ENCODE measurements at places on chromosomes 7 and 10.

GRCh38 chr10:97483921-97484320 is 14.3 kb downstream of the MMS19 start:
- DNase-seq = no peak

- DNase-seq = no peak
Measured at GRCh38 chr10:59225211-59225610, 48.8 kb downstream of the PHYHIPL start.

DNA sequence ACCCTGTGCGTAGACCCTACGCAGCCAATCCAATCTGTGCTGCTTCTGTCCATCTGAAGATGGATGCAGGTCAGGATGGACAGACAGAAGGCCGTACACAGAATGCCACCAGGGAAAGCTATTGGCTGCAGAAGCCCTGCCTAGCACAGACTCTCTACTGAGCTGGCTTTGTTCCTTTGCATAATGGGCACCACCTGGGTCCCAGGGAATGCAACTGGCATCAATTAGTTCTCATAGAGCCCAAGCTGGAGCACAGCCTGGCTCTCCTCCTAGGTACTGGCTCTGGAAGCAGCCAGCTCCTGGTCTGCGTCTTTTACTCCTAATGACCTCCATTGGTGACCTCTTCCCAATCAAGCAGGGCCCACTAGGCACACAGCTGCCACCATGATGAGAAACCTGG is 26.8 kb upstream of the CACUL1 start:
- no peak for DNase-seq

- no peak for DNase-seq
Measured at GRCh38 chr7:48300301-48300700, 129.0 kb downstream of the ABCA13 start.

DNA sequence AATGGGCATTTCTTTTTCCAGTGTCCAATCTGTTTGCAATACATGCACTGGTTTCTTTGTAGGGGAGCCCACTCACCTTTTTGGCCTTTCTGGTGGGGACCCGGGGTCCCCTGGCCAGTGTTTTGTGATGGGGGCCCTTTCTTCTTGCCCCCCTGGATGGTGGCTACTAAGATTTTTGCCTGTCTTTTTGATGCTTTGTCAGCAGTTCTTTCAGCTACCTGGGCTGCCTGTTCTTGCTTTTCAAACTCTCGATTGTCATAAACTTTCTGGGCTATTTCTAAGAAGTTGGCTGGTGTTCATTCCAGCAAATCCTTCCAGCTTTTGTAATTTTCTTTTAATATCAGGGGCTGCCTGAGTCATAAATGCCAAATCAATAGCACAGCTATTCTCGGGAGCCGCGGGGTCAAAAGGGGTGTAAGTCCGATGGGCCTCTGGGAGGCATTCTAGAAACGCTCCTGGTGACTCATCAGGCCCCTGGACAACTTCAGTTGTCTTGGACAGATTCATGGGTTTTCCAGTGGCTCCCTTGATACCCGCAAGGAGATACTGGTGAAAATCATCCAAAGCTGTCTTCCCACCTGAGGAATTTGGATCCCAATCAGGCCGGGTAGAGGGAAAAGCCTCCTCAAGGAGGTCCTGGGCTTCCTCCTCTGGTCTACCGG is 79.0 kb downstream of the PRR15 start:
- DNase-seq = no peak

DNA sequence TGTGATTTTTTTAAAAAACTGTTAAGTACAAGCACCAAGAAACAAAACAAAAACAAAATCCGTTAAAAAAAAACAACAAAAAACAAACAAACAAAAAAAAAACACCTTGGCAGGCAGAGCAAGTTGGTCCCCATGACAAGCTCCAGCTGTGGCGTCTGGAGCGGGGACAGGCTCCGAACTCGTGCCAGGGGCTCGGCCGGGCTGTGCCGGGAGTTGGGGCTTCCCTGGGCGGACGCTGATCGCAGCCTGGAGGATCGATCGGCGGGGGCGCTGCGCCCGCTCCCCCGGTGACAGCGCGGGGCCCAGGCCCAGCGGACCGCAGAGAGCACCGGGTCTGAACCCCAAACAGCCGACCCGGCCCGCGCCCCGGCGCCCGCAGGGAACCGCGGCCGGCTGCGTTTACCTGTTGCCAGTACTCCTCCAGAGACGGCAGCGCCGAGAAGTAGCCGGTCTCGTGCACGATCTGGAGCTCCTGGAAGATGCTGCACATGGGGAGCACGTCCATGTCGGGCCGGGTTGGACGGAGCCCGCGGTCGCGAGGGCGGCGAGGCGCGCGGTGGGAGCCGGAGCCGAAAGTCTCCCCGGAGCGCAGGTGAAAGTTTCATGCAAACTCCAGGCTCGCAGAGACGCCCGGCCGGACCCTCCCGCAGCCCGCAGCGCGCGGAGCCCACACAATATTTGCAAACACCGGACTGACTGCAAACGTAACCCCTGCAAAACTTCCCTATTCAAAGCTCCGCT is at the start of gene KLF6:
KLF6 (minus strand) TSS at position 700 of the 741 bp plus-strand sequence; CDS start at position 505, 195 bp downstream.
- no peak for DNase-seq

GRCh38 chr7:124989911-124990310 is 60.3 kb upstream of the POT1 start:
- DNase-seq = no peak

GRCh38 chr7:99677013-99677647 is 2.7 kb downstream of the CYP3A5 start:
- no peak for DNase-seq

DNA sequence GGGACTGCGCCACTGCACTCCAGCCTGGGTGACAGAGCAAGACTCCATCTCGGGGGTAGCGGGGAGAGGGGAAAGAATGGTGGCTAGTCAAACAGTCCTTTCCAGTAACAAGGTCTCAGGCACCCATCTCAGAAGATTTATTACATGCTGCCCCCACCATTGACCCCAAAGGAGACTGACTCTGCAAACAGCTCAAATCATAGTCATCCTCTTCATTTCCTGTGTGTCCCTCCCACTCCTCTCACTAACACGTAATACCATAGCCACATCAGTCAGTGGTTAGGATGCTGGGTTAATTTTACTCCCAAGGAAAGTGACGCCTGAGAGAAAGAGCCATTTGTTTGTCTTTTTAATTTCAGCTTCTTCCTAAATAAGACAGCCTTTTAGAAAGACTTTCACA is 56.6 kb upstream of the BET1 start:
- no peak for DNase-seq

GRCh38 chr7:147412109-147412508 is 1178.5 kb upstream of the C7orf33 start:
- no peak for DNase-seq

GRCh38 chr7:2185715-2186114 is 47.0 kb downstream of the MAD1L1 start:
- no peak for DNase-seq

- no peak for DNase-seq
Measured at GRCh38 chr10:5563991-5564536, 39.3 kb downstream of the CALML3 start.

DNA sequence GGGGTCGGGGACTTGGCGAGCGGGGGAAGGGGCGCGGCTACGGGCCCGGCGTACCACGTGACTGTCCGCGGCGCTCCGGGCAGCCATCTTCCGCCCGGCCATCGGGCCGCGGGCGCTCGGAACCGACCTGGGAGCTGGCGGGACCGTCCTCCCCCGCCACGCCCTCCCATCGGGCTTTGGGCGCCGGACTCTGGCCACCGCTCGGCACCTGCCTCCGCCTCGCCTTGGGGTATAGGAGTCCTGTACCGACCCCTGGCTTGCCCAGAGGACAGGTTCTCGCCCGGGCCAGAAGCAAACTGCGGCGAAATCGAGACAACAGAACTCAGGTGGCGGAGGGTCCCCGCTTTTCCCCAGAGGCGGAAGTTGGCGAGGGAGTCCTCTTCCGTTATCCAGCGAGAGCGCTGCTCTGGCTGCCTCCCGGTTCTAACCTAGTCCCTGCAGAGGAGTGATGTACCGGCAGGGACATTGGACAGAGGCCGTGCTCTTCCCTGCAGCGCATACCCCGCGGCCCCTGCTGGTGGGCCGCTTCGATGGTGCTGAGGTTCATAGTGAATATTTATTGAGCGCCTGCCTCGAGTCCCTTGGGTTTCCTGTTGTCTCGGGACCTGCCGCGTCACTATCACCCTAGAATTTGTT is 1.2 kb upstream of the SGMS1 start:
- peak; percentile 6 for DNase-seq

- DNase-seq = no peak
Measured at GRCh38 chr10:118800920-118801319, 46.1 kb upstream of the CACUL1 start.

DNA sequence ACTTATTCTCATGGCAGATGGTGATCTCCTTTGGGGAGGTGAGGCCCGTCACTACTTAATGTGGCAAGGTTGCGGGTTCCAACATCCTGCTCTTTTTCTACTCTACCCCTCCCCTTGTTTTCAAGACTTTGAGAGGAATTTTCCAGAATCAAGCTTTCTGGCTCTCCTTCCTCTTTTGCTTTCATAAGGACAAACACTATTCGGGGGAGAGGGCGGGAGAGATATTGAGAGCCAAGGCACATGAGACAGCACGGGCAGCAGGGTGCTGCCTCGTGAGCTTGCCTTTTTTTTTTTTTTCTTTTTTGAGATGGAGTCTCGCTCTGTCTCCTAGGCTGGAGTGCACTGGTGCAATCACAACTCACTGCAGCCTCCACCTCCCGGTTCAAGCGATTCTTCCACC is 6.9 kb upstream of the PFKFB3 start:
- no peak for DNase-seq

- no peak for DNase-seq
Measured at GRCh38 chr10:1454428-1454827, 282.9 kb downstream of the ADARB2 start.

DNA sequence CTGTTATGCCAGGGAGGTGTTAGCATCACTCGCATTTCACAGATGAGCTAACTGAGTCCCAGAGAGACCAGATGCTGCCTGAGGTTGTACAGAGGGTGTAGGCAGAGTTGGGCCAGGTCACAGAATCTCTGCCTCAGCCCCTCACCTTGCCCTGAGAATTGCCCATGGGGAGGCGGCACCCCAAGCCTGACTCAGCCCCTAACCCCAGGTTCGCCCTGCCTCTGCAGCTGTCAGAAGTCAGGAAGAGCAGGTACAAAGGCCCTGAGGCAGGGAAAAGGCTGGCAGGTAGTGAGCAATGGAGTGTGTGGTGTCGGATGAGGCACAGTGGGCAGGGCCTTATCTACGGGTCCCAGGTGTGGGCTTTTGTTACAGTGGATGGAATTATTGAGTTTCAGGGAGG is 79.4 kb downstream of the MYL10 start:
- DNase-seq = no peak

GRCh38 chr10:95352684-95353083 is 61.9 kb upstream of the PDLIM1 start:
- no peak for DNase-seq

DNA sequence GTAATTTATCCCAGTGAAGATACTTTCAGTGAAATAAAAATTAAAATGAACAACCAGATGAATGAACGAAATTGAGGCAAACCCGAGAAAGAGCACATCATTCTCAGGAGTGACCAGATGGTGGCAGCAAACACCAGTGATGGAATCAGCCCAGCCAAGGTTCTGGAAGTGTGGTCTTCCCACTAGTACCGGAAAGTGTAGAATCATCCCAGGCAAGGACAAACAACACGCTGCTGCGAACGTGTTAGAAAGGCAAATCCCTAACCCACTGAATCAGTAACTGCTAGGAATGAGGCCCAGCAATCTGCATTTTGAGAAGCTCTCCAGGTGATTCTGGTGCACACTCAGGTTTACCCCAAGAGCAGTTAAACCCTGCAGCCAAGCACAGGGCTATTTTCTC is 15.5 kb upstream of the SLC18A3 start:
- no peak for DNase-seq

DNA sequence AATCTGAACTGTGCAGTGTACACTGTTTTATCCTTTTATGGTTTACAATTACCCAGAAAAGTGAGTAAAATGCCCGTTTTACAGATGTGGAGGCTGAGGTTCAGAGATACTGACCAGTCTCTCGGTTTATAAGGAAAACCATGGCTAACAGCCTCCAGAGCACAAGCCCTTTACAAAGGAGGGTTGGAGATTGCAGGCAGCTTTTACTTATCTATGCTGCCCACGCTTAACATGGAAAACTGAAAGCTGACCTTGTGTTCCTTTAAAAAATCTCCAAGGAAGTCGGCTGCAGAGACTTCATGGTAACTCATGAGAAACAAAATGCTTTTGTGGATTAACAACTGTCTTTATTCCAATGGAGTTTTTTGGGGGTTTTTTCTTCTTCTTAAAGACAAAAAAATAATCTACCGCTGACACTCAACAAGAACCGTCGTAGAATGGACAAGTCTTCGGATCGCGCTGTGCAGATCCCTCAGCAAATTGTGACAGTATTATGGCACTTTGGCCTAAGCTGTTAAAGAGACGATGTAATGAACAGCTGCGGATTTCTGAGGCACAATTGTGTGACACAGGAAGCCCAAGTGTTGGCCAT is 654 bp upstream of the SLF2 start:
- DNase-seq = no peak

GRCh38 chr10:113129117-113129516 is 179.1 kb downstream of the TCF7L2 start:
- DNase-seq = no peak

DNA sequence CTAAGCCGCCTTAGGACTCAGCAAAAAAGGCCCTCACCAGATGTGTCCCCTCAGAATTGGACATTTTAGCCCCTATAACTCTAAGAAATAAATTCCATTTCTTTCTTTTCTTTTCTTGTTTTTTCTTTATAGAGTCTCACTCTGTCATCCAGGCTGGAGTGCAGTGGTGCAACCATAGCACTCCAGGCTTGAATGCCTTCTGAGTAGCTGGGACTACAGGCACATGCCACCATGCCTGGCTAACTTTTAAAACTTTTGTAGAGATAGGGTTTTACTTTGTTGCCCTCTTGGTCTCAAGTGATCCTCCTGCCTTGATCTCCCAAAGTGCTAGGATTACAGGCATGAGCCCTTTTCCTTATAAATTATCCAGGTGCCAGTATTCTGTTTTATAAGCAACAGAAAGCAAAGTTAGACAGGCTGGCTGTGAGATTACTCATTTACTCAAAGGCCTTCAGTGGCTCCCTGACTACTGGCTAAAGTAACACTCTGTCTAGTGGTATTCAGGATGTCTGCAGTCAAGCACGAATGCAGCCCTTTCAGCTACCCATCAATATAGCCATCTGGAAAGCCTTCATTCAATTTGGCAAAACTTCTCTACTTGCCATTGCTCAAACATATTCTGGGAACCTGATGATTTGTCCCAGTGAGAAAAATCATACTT is 128.6 kb downstream of the ICA1 start:
- no peak for DNase-seq

- no peak for DNase-seq
Measured at GRCh38 chr10:11280187-11280932, 262.7 kb downstream of the CELF2 start.

DNA sequence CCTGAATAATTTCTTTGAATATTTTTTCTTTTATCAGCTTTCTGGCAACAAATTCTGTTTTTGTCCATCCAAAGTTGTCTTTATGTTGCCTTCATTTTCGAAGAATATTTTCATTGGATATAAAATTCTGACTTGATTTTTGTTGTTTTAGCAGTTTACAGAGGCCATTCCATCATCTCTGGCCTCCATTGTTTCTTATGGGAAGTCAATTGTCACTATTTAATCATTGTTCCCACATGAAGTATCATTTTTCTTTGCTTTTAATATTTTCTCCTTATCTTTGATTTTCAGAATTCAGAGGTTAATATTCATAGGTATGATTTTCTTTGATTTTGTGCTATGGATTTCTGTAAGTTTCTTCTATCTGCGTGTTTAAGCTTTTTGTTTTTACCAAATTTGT is 512.6 kb downstream of the LRMDA start:
- DNase-seq = no peak

All from thoracic aorta (tissue), 2 donors.